T-helper 1 cell (primary cell): ENCODE measurements at places on chromosomes 13 and 19.

GRCh38 chr19:2747349-2747748 is 7.5 kb upstream of the SLC39A3 start:
- no peak for DNase-seq

DNA sequence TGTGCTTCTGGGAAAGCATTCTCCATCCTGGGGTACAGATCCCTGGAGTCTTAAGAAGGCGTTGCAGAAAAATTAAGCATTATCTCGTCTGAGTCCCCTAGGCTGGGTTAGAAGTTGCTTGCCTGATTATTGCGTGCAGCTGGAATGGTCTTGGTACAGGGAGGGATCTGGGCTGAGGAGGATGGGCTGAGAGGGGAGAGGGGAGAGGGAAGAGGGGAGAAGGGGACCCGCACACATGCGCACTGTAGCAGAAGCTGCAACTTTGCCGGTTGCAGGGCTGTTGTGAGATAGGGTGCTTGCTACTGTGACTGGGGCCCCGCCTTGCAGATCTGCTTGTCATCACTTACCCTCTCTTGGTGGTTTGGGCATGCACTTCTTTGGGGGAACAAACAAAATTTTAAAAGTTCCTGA is 316.8 kb downstream of the DLEU7 start:
- no peak for DNase-seq

- DNase-seq: no peak
These were observed 490.6 kb downstream of the COG6 start for GRCh38 chr13:40146063-40146462.

DNA sequence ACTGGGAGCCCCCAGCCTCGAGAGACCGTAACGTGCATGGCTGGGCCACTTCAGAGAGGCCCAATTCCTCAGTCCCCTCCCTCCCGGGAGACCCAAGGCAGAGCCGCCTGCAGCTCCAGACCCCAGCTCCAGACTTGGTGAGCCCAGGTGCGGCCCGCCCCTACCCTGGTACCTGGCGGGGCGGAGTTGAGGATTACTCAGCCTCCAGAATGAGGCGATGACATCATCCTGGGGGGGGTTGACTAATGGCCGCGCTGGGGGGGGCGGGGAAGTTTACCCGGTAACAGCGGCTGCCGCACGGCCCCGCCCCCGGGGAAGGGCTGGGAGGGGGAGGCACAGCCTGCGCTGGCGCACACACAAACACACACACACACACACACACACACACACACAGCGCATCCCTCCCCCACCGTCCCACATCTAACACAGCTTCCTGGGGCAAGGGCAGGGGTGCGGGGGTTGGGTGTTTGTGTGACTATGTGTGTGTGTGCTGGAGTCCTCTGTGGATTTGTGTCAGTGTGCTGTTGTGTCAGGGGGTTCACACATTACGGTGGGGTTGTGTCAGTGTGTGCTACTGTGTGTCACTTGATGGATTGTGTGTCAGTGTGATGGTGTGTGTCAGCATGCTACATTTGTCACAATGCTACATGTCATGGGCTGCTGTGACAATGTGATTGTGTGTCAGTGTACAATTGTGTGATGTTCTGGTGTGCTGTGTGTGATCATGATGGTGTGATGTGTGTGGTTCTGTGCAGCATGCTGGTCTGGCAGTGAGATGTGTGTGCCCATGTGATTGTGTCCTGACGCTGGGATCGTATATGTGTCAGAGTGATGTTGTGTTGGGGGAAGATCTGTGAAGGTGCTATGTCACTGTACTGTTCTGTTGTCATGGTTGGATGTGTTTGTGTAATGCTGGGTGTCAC is 10.3 kb upstream of the BBC3 start:
- peak; percentile 73 for DNase-seq

DNA sequence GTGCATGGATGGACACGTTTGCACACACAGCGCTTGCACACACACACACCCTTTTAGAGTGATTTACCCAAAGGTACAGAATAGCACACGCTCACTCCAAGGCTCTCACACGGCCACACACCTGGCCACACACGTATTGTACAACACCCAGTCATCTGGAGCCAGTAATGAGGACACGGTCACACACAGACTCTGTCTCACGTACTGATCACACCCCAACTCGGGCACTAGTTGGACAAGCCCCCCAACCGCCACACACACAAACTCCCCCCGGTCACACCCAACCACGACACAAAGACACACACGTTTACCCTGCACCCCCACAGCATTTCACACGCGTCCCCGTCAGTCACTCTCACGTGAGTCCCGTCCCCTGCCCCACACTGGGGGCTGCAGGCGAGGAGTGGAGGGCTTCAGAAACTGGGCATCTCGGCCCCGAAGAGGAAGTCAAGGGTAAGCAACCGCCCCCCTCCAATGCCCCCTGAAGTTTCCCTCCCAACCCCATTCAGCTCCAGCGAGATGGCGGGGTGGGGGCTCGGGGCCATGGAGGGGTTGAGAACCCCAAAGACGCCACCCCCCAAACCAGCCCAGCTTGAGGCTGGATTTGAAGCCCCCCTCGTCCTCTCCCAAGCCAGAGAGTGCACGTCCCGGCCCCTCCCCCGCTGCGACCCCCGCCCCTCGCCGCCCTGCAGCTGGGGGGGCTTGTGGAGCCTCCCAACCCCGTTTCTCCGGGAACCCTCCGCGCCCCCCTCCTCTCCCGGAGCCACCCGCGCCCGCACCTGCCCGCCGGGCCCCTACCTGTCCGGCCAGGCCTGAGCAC is 599 bp downstream of the OLFM2 start:
- DNase-seq: no peak

DNA sequence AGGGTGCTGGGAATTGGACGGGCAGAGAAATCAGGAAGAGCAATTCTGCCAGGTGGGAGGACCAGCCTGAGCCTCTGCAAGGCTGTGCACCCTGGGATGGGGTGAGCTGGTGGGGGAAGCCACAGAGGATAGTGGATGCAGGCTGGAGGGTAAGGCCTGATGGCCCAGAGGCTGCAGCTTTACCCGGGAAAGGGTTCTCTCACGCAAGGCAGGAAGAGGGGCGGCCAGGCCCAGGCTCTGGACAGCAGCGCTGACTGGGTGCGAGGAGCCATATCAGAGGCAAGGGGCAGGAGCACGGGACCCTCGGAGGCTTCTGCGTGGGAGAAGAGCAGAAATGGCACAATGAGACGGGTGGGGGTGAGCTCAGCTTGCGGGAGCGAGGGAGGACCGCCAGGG is 104.6 kb downstream of the SOX1 start:
- DNase-seq: no peak

- no peak for DNase-seq
These were observed 71.6 kb upstream of the TEX29 start for GRCh38 chr13:111248822-111249221.

DNA sequence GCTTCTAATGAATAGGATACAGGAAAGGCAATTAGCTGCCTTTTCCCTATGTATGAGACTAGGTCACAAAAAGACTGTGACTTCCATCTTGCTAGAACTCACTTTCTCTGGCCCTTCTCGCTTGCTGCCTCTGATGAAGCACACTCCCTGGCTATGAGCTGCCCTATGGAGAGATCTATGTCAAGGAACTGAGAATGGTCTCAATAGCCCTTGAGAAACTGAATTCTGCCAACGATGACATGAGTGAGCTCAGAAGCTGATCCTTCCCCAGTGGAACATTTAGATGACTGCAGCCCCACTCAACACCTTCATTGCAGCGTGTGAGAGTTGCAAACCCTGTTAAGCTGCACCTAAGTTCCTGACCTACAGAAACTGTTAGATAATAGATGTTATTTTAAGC is 309.8 kb downstream of the COG6 start:
- no peak for DNase-seq

DNA sequence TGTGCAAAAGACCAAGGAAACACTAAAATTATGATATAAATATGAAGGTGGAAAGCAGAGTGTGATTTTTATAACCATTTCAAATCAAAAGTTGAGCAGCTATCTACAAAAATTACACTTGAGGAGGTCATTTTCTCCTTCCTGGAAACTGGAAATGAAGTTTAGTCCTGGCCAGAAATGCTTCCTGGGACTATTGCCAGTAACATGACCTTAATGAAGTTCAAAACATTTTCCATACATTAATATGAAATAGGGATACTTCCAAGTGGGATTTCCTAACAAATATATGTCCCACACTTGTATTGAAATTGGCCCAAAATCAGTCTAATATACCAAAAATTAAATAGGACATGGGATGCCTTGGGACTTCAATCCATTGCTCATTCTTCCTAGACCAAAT is 1556.8 kb upstream of the MIR17HG start:
- DNase-seq: no peak

DNA sequence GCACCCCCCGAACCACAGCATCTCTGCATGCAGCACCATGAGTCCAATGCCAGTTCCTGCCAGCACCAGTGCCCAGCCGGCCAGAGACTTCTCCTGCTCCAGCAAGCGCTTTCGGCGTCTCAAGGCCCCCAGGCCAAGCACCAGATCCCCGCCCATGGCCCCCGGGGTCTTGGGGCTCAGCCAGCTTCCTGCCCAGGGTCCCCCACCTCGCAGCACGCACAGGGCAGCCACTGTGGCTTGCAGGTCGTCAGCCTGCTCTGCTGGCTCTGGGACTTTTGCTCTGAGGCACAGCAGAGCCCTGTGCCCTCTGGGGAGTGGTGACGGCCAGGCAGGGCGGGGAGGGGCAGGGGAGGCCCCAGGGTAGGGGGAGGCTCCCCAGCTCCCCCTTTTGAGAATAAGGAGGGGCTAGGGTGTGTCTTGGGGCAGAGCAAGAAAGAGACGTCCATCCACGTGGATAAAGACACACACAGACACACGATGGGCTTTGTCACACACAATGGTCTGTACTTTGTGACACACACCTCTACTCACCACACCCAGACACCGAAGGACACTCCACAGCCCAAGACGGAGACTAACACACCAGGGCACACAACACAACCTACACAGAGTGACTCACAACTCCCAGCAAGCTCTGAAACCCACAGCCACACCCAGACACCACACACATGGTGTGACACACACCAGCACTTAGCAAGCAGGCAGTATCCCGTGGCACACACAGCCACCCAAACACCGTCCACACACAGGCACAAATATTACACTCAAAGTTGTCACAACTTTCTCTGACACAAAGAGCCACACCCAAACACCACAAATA is at the start of gene KCNN4:
Gene KCNN4, minus strand, starts transcription at position 268 of the 820 bp plus-strand sequence. Its CDS starts 112 bp downstream, at position 156.
- no peak for DNase-seq

DNA sequence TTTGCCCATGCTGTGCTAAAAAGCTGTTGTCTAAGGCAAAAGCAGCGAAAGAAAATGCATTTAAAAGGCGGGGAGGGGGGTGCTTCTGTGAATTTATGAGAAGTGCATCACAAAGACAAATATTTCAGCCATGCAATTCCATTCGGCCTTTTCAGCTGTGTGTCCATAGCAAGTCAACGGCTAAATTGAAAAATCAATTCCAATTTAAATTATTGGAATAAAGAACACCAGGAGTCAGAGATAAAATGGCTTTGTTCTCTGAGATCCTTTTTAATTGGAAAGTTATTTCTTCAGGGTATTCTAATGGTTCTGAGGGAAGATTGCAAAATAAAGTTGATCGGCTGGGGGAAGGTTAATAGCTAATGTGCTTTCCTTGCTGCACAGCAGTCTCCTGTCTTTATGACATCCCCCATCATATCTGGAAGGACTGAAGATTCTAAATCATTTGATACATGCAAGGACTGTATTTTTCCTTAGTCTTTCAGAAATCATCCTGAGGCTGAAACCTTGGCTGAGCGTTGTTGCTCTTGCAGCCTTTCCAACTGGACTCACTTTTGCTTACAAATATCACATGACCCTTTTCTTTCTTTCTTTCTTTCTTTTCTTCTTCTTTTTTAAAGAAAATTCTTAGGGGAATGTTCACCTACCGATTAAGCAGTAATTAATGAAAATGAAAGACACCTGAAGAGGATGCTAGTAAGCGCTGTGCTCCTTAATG is 647.1 kb downstream of the DACH1 start:
- no peak for DNase-seq

GRCh38 chr13:81916461-81916860 is 1575.5 kb upstream of the SPRY2 start:
- no peak for DNase-seq

GRCh38 chr19:47729799-47730520 is 15.4 kb upstream of the NOP53 start:
- no peak for DNase-seq

DNA sequence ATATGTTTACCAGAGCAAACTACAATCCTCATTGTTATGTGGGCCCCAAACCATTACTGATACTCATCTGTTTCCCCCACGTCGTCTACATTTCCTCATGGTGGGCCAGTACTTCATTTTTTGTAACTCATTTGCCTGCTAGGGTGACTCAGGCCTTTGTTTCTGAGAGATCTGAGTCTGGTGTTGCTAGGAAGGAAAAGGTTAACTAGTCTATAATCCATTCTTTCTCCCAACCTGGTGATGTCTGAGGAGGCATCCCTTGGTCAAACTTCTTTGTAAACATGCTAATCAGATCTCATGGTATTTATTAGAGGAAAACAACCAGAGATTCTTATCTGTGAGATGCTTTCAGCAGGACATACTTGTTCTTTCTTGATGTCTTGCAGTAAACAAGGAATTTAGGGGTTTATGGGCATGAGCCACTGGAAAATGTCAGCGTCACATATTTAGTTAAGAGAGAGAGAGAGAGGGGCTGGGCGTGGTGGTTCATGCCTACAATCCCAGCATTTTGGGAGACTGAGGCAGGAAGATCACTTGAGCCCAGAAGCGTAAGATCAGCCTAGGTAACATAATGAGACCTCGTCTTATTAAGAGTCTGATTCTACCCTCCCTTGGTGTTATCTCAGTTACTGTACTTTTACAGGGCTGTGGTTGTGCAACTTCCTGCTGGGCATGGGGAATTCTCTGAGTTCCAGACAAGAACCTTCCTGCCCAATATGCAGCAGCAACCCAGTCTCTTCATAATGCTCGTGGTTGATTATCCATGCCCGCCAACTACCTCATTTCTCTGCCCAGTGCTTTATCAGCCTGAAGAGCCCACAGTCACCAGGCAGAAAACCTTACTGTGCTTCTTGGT is 9.7 kb upstream of the DPRX start:
- no peak for DNase-seq

DNA sequence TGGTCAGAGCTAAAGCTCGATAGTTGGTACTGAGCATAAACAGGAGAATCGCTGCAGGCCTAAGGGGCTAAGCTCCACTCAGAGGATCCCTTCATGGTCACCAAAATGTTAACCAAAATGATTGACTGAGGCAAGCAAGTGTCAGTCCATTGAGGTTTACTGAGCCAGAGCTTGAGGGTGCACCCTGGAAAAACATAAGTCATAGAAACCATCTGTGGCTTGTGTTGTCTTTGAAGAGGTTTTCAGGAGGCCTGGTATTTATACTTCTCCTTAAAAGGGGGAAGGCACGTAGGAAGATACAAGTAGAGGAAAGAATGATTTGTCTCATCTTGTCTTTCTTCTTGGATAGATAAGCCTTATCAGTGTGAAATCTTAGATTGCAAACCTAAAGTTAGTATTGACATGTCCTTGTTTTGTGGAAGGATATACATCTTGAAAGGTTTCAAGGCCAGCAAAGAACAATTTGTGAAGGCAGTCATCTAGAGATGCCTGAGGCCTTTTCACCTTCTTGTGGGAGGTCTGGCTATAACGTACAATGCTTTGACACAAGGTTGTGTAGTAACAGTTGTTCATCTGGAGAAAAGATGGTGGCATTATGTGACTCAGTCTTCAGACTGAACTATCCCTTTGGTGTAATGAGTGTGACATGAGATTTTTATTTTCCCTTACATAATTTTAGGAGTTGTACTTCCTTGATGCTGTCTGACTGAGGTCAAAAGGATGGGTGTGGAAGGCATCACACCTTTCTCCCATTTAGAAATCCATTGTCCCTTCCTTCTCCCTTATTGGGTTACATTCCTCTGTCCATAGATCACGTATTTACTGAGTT is 14.7 kb upstream of the CEACAM6 start:
- DNase-seq: no peak

GRCh38 chr13:26727633-26728032 is 33.0 kb downstream of the GPR12 start:
- no peak for DNase-seq

- no peak for DNase-seq
These were observed at the start of gene SLC44A2 for GRCh38 chr19:10625003-10625761. TSS of gene SLC44A2 (plus strand) at chr19:10625553. CDS start at chr19:10625634, 81 bp downstream.
